ENCODE measurements at places on chromosomes 16 and 17.
A peak's percentile ranks its signal among the peaks of the same experiment; 100 is the strongest.

GRCh38 chr17:34319039-34319483 lies at the start of gene CCL8:
TSS of gene CCL8 (plus strand) at chr17:34319435. CDS start at chr17:34319502, 67 bp downstream.
- DNase-seq, result no peak

- DNase-seq, result no peak
These were observed 94.6 kb downstream of the BANP start for GRCh38 chr16:88045820-88046303.

DNA sequence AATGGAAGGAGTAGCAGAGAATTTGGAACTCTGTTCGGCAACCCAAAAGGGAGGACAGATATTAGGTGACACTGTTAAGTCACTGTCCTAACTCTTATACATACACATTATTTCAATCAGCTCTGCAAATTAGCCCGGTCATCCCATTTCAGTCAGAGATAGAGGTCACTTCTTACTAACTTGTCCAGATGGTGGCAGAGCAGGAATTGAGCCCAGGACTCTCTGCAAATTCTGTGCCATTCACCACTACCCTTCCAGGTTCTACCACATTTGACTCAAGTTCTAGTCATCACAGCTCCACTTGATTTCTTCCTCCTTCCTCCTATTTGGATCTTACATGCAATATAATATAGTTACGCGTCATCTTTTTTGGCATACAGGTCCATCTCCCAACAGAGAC lies 35.9 kb upstream of the NUDT7 start:
- no peak for DNase-seq

DNA sequence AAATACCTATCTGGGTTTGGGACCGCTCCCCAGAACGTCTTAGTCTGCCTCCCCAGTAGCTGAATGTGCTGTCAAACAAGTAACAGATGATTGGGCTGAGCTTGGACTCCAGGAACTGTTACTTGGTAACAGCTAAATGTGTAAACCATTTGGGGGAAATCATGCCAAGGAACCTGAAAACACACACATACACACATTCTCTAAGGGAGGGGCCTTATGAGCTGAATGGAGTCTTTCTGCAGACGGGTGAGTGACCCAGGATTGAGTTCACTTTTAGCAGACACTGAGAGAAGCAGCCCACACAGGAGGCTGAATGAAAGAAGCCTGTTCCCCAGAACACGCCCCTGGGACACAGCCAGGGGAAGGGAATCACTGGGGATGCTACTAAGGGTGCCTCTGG lies 1.6 kb downstream of the ACLY start:
- no peak for DNase-seq

DNA sequence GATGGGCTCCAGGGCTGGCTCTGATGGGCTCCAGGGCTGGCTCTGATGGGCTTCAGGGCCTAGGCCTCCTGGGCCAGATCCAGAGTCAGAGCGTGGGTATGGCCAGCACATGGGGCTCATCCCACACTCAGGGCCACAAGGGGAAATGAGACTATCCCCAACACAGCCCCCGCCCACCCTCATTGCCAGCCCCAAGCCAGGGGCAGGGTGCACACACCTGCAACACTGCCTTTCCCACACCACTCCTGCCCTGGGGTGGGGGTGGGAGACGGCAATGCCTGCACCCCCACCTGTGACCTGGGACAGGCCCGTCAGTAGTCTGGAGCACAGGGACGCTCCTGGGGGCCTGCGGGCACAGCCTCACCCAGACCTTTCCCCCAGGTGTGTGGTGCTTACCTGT lies 14.3 kb upstream of the ATP6V0C start:
- no peak for DNase-seq

DNA sequence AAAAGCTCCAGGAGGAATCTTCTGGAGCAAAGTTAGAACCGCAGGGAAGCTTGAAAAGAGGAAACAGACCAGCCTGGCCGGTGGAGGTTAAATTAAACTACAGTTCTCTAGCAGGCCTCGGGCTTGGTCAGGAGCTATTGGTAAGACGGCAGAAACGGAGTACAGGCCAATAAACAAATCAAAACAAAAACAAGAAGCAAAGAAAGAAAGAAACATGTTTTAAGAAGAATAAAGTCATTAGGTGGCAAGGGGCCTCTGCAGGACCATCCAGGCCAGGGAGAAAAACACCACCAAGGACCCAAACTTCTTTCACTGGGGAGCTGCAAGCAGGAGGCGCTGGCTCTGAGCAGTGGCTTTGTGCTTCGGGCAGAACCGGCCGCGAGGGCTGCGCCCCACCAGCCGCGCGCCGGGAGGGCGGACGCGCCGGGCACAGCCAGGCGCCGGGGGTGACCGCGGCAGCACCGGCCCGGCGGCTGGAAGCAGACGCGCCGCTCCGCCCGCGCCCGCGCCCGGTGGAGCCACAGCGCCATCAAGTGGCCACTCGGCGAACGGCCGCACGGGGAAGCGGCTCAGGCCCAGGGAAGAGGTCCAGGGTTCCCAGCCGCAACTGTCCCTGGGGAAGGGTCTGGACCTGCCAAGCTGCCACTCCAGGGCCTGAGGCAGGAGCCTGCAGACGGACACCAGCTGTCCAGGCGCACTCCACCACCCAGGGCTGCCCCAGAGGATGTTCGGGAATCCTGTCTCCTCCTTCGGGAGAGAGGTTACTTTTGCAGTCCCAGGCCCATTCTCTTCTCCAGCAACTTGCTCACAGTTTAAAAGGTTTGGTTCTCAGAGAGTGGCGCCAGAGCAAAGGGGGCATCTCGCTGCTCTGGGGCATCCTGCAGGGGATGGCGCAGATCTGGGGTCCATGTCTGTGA lies 419.4 kb downstream of the SOX9 start:
- peak; percentile 60 for DNase-seq

- DNase-seq, result no peak
These were observed 19.8 kb downstream of the REXO5 start for GRCh38 chr16:20826039-20826566.

GRCh38 chr17:45129426-45129939 lies 2.8 kb downstream of the PLCD3 start:
- DNase-seq, result no peak

- DNase-seq, result peak; percentile 3
These were observed 122.4 kb upstream of the NUDT7 start for GRCh38 chr16:77599793-77600415.

DNA sequence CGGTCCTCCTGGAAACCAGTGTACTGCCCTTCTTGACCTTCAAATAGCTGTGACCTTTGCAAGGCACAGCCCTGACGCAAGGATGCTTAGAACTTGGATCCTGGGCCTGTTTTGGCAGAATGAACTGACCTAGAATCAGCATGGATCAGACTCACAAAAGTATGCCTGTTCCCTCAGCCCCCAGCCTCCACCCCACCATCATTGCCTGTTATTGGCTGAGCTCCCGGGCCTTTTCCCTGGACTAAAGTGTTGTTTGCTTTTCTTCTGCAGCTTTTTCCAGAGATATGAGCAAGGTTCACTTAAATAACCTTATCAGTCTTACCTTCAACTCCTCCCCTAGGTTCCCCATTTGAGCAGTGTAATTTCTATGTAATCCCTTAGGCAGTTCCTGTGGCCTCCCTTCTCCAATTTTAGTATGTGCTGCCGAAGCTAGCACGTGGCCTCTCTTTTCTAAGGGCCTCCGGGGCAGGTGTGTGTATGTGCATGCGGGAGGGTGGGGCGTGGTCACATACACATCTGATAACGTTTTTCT lies 347.4 kb downstream of the MAF start:
- no peak for DNase-seq

- DNase-seq, result peak; percentile 60
These were observed 123.0 kb upstream of the CACNG5 start for GRCh38 chr17:66711881-66712321.

- no peak for DNase-seq
These were observed 120.8 kb downstream of the MSI2 start for GRCh38 chr17:57377094-57377493.

DNA sequence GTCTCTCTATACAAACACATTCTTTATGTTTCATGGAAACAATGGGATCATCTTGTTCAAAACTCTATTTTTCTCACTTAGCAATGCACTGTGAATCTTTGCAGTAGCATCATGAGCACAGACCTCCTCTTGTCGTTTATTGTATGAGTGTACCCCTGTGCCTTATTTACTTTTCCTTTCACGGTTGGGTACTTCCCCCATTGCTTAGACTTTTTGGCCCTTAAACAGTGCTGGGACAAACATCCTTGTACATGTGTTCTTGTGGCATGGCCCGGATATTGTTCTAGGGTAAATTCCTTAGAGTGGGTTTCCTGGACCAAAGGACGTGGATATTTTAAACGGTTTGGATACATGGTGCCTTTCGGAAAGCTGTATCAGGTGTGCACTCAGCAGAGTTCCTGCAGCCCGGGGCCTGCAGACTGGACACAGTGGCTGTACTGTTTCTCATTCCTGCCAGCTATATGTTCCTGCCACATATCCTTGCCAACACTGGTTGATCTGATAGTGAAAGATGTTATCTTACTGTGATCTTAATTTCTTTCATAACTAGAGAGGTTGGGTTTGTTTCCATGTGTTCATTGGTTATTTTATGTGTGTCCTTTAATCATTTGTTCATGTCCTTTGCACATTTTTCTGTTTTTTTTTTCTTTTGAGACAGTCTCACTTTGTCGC lies 111.1 kb downstream of the OR1D5 start:
- DNase-seq, result no peak
